Activated T-cell treated with anti-CD3 and anti-CD28 coated beads, Interleukin-2, amount 50 U/mL, for 48 hours (primary cell): ENCODE measurements at places on chromosomes 6 and 20.

- peak; percentile 68 for DNase-seq
Measured at GRCh38 chr20:38805958-38806854, 709 bp downstream of the PPP1R16B start.

DNA sequence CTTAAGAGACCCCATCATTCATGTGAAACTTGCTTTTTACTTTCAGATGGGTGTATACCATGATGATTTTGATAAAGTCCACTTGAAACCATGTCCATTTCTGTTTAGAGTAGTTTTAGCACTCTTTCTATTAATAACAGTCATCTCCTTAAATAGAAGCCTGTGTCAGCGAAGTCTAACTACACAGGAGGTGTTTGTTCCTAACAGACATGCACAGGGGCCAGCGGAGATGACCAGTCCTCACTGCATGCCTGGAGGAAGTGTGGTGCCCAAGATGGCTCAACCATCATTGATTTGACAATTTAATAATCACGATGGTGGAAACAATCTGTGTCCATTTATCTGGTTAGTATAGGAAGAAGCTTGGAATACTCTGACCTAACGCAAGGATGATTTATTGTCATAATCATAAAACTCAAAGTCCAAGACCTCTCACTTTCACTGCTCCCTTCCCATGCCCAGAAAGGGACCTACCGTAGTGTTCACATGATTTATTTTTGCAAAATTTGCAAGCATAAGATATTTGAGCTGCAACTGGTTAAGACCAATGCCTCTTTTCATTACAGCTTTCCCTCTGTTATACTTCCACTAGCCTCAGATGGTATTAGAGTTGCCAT lies 31.0 kb upstream of the CLIC5 start:
- DNase-seq = no peak

- no peak for DNase-seq
Measured at GRCh38 chr6:108836061-108836460, 12.2 kb upstream of the ARMC2 start.

DNA sequence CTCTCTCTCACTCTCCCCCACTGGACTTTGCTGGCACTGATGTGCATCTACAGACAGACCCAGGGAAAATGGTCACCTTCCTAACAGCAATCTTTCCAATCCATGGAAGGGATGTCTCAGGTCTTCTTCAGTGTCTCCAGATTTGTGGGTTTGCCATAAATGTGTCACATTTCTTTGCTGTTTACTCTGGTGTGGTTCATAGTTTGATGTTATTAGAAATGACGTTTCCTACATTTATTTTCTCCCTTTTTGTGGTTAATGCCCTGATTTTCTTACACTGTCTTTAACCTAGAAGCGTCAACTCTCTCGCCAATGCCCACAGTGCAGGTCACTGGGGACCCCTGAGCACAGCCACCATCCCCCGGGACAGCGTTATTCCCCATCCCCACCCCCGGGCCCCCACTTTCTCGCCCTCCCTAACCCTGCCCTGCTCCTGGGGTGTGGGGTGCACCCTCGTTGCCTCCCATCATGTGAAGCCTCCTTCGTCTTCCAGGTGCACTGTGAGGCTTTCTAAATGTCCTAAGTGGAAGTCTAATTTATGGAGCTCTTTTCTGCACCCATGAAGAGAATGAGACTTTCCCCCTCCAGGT lies 86.5 kb downstream of the YTHDF1 start:
- DNase-seq = no peak

DNA sequence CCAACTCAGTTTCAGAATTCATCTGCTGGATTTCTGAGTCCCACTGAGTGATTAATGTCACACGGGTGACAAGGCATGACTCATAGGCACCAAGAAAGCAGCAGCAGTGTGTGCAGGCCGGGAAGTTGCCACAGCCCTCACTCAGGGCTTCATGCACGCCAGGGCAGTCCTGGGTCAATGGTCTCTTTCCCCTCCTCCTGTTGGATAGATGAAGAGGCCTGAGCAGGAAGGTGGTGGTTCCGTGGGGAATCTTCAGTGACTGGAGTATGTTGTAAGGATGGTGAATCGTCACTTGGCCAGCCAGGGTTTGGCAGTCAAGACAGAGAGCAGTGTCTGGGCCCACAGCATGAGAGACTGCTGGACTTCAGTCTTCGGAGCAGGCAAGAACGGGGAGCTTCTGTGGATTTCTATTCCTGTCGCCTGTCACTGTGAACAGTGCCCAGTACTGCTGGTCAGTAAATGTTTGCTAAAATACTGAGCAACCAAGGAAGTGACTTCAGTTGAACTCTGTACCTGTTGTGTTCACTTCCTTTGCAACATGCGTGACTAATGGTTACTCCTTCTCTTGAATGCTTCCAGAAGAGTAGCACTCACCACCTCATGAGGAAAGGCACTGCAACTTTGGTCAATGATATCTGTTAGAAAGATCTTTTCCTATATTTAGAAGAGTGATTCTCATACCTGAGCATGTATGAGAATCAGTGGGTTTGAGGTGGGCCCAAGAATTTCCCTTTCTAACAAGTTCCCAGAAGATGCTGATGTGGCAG lies 62.0 kb upstream of the CD93 start:
- peak; percentile 60 for DNase-seq

GRCh38 chr6:127969701-127970100 lies 68.8 kb upstream of the THEMIS start:
- no peak for DNase-seq

GRCh38 chr6:17630511-17631073 lies 30.5 kb downstream of the FAM8A1 start:
- DNase-seq = no peak

DNA sequence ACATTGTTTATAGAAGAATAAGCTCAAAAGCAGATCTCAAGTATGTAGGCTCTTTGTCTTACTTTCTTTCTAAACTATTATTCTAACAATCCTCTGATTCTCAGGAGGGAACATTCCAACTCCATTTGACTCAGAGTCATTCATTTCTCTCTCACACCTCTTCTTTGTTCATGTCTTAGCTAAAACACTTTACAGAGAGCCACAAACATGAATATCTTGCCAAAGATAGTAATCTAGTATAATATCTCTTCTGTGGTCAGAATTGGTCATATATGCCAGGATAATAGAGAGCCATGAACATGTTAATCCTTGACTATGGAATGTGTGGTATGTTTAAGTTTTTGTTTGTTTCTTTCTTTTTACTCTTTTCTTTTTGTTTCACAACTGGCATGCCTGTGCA lies 456.0 kb upstream of the PTCHD4 start:
- no peak for DNase-seq

- DNase-seq = no peak
Measured at GRCh38 chr6:56733211-56733697, 90.6 kb upstream of the DST start.

- no peak for DNase-seq
Measured at GRCh38 chr6:135291288-135292076, 110.4 kb downstream of the MYB start.

GRCh38 chr6:153087436-153087835 lies 43.6 kb downstream of the RGS17 start:
- DNase-seq = no peak

DNA sequence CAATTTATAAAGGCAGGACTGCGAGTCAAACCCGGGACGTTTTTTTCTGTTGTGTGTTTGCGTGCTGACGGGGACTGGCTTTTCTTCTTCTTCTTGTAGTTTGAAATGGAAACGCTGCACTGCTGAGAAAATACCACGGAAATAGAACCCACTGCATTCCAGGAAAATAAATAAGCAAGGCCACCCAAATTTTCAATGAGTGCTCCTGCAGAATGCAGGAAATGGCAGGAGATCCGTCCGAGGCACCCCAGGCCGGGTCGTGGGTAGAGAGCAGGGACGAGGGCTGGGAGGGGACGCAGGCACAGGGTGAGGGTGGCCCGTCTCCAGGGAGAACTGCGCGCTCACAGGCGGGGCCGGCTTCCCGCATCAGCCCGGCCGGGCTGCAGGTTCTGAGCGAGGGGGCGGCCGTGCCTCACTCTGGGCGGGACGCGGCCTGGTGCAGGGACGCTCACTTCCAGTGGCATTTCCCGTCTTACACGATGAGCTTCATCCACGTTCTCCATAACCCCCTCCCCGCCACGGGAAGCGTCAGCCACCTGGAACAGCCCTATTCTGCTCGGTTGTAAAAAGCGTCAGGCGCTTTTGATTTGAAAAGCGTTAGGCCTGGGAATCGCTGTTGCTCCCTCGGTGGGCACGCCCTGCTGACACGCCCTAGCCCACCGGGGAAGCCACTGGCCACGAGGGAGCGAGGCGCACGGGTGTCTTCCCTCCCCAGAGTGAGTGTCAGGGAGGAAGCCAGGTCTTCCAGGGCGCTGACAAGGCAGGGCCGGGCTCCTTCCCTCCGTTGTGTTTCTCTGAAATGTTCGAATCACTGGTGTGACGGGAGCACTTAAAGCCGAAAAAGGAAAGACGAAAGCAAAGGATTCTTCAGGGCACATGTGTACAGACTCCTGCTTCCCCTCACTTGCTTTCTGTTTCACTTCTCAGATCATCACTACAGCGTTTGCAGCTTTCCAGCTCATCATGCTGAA lies 17.9 kb upstream of the EXOC2 start:
- DNase-seq = peak; percentile 73

DNA sequence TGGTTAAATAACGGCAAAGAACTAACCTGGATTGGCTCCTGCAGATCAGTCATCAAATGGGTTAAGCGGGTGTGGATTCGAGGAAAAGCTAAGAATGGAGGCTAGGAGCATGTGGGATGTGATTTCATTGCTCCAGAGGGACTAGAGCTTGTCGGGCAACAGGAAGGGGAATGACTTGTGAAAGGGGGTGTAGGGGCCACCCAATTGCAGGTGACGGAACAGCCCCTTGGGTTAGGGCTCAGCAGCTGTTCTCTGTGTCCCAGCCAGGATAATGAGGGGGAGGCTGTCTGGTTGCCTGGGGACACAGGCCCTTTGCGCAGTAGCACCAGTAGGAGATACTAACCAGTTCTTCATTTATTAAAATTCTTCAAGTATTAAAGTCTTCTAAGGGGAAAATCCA lies 25.0 kb upstream of the MRPS18A start:
- DNase-seq = no peak

DNA sequence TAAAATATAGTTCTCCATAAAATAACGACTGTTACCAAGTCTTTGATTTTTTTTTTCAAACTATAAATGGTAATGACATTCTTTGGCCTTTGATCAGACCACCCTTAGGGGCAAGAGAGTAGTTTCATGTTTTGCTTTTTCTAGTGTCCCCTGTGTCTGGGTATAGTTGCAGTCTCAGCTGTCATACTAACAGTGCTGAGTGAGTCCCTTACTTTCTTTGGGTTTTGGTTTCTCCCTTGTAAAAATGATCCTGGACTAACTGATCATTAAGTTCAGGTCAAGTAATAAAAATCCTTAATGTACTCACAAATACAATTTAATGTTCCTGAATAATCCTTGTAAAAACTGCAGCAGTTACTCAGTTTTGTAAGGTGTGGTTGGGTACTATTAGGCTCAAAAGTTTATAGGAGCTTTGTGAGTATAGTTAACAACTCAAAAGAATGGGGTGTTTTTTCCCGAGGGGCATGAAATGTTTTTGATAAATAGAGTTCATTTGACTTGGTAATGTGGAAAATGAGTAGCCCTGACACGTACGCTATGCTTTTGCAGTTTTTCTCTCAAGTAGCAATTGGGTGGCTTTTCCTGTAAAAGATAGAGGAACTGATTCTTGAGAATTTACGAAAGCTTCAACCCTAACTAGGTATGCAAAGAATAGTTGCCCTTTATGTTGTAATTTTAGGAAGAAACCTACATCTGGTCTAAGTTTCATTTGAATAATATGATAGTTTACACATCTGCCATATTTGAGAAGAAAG lies 6.2 kb downstream of the PTPN1 start:
- no peak for DNase-seq

DNA sequence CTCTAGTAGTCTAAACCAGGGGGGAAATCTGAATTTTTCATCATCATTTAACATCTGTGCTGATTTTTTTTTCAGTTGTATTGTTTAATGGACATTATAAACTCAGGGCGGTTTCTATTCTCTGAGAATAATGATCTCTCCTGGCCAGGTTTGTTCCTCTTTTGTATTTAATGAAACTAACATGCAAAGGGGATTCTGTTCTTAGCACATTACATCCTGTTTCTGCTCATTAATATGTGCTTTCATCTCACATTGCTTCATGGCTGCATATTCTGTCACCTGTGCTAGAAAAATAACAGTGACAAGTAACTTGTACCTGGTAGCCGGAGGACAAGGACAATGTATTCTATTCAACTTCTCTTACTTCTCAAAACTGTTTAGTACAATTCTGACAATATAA lies 806 bp downstream of the HLA-DOB start:
- no peak for DNase-seq

DNA sequence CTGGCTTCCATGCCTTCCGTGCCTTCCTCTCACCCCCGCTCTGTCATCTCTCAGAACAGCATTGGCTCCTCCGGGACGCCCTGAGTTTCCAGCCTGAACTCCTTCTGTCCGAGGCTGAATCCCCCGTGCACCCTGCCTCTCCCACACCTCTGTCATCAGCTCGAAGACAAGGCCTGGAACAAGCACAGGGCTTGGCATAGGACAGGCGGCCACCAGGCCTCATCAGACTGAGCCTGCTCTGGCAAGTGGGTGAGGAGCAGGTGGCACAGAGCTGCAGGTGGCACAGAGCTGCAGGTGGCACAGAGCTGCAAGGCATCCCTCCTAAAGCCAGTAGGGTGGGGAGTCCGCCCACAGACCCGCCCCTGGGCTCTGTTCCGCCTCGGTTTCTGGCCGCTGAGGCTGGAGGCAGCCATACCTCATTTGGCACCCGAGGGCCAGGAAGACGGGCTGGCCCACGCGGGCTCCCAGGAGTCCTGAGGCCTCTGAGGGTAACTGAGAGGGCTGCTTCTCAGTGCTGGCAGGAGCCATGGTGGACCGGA lies 60.2 kb downstream of the EZR start:
- DNase-seq = peak; percentile 20

DNA sequence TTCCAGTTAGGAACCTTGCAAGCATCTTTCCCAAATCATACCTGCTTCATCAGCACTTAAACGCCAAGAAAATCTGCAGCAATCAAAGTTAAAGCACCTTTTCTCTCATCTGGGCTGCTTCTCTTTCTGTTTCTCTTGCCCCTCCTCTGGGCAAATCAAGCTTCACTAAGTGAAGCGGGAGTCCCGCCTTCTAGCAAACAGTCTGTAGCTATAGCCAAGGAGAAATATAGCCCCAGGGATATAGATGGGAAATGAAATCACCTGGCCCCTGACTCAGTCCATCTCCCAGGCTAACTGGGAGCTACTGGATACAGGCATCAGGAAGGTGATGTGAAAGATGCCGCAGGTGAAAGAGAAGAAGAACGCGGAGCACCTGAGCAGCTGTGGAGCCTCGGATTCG lies 481.9 kb downstream of the C6orf118 start:
- DNase-seq = no peak

DNA sequence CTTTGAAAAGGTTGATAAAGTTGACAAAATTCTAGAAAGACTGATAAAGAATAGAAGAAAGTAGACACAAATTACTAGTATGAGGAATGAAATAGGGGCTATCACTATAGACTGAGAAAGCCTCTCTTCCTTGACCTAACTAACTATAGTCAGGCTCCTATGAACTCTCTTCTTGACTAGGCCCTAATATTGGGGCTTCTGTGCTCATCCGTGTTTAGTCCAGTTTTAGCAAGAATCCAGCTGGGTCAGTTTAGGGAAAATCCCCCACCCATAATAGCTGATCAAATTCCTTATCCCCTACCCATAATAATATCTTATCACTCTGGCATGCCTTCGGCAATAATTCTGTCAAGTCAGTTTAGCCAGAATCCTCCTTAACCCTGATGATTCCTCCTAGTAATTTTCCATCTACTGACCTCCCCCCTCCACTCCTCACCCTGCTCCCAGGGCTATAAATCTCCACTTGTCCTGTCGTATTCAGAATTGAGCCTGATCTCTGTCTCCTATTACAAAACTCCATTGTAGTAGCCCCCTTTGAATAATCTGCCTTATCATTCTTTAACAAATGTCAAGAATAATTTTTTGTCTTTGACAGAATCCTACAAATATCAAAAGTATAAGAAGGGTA lies 138.1 kb downstream of the TFAP2A start:
- no peak for DNase-seq

GRCh38 chr6:161568885-161569456 lies 295.1 kb upstream of the AGPAT4 start:
- DNase-seq = no peak
